ENCODE measurements at places on chromosomes 1 and 21.
A peak's percentile ranks its signal among the peaks of the same experiment; 100 is the strongest.

DNA sequence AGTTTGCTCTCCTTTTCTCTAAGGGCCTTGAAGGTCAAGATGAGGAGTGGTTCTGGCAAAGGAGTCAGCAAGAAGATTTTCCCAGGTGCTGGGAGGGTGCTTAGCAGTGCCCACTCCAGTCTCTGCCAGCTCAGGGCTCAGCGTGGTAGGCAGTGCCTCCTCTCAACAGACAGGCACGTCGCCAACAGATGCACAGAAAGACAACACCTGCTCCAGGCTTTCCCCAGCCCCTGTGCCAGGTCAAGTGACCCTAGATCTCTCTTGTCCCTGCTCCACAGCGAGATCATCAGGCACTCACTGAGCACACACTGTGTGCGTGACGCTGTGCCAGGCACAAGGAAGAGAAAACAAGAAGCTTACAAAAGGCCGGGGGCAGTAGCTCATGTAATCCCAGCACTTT is 86.0 kb downstream of the CASZ1 start:
- H3K4me3 ChIP-seq = no peak overlapping the region
- H3K27ac ChIP-seq = no peak overlapping the region
- H3K27me3 ChIP-seq = no peaks in the 10 kb centered on the region
- H3K36me3 ChIP-seq = no peaks in the 10 kb centered on the region

- no peaks in the 10 kb centered on the region for H3K36me3 ChIP-seq
- no peak overlapping the region for H3K4me3 ChIP-seq
- DNase-seq = no peak
- no peaks in the 10 kb centered on the region for H3K27me3 ChIP-seq
Observed at GRCh38 chr1:914891-915280, 8.8 kb upstream of the SAMD11 start.

DNA sequence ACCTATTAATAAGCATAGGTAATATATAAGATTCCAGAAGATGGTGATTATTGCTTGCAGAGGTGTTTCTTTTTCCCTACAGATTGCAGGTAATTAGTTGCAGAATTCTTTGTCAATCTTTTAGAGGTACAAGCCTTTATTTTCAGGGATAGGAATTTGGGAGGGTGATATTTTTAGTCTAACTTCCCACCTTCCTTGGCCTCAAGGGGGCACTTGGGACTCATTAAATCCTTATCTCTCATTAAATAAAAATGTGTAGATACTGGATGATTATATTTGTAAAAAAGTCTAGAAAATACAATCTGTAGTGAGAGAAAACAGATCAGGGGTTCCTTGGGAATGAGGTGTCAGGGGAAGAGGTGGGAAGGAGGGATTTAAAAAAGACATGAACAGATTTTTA is 179.2 kb downstream of the PATJ start:
- no peaks in the 10 kb centered on the region for H3K36me3 ChIP-seq
- H3K4me1 ChIP-seq = no peaks in the 10 kb centered on the region
- no peaks in the 10 kb centered on the region for H3K27me3 ChIP-seq
- H3K27ac ChIP-seq = no peak overlapping the region

- no peak for DNase-seq
- H3K27me3 ChIP-seq = no peaks in the 10 kb centered on the region
- H3K27ac ChIP-seq = no peak overlapping the region
- H3K4me3 ChIP-seq = no peak overlapping the region
- H3K36me3 ChIP-seq = peaks cover 45% of the 10 kb centered on the region
Observed at GRCh38 chr1:28565040-28565439, 12.2 kb downstream of the TRNAU1AP start.

- DNase-seq = no peak
- peak overlapping the region; percentile 60 for H3K27ac ChIP-seq
- H3K4me3 ChIP-seq = no peak overlapping the region
- H3K27me3 ChIP-seq = no peaks in the 10 kb centered on the region
- H3K36me3 ChIP-seq = no peaks in the 10 kb centered on the region
- peaks cover 23% of the 10 kb centered on the region for H3K4me1 ChIP-seq
Observed at GRCh38 chr1:115426956-115427355, 88.9 kb upstream of the NGF start.

- H3K27ac ChIP-seq = no peak overlapping the region
- no peaks in the 10 kb centered on the region for H3K4me1 ChIP-seq
- no peaks in the 10 kb centered on the region for H3K27me3 ChIP-seq
- H3K36me3 ChIP-seq = no peaks in the 10 kb centered on the region
Observed at GRCh38 chr1:194731025-194731424, 1544.6 kb upstream of the B3GALT2 start.

- no peaks in the 10 kb centered on the region for H3K27me3 ChIP-seq
- H3K4me3 ChIP-seq = no peak overlapping the region
- no peak overlapping the region for H3K27ac ChIP-seq
- H3K36me3 ChIP-seq = no peaks in the 10 kb centered on the region
- no peaks in the 10 kb centered on the region for H3K4me1 ChIP-seq
Observed at GRCh38 chr1:213852107-213852506, 135.7 kb upstream of the PROX1 start.

DNA sequence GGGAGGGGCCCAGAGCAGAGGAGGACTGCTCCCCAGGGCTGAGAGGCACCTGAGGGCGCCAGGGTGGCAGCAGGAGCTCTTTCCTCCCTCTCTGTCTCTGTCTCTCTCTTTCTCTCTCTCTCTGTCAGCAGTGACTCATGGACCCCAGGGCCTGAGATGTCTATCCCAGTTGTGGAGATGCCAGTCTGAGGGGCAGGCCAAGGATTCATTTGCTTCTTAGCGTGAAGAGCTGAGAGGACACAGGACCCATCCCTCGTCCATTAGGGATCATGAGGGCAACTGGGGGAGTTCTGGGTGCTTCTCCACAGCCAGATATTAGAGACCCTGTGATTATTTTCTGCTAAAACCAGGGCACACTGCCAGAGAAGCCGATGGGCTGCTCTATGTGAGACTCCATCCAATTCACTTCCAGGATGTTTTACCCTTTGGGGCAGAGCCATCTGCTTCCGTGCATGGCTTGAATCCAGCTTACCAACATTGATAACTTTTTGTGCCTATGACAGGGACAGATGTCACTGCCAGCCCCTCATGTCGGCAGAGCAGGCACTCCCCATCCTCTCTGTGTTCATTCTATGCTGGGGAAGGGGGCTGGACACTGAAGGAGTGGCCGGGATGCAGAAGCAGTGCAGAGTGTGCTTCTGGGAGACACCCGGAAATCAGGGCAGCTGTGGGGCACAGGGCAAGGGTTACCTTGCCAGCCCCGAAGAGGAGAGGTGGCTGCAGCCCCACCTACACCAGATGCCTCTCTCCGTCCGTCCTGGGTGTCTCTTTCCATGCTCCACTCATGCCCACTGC is 4.1 kb upstream of the PCBP3 start:
- H3K4me3 ChIP-seq = no peak overlapping the region
- peak overlapping the region; percentile 82 for H3K27ac ChIP-seq
- peaks cover 14% of the 10 kb centered on the region for H3K4me1 ChIP-seq
- no peaks in the 10 kb centered on the region for H3K36me3 ChIP-seq
- no peaks in the 10 kb centered on the region for H3K27me3 ChIP-seq

DNA sequence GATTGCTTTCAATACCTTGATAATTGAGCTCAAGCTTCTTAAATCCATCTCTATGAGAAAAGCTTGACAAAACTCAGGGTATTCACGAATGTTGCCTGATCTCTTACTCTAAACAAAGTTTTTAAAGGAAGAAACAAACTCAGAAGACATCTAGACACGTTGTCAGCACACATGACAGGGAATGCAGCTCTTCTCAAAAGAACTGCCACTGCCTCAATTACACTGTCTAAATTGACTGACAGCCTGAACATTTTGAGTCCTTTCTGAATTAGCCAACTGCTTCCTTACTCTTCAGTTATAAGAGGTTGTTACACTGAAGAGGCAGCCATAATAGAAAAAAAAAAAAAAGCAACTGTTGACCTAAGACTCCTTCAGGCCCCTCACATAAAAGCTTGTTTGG is 1646.7 kb upstream of the B3GALT2 start:
- no peaks in the 10 kb centered on the region for H3K27me3 ChIP-seq
- no peaks in the 10 kb centered on the region for H3K36me3 ChIP-seq
- H3K27ac ChIP-seq = no peak overlapping the region

DNA sequence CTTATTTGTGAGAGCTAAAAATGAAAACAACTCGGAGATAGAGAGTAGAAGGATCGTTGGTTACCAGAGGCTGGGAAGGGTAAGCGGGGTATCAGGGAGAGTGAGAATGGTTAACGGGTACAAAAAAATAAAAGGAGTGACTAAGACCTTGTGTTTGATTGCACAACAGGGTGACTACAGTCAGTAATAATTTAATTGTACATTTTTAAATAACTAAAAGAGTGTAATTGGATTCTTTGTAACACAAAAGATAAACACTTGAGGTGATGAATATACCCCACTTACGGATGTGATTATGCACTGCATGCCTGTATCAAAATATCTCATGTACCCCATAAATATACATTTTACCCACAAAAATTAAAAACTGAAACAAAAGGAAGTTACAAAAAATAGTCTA is 29.4 kb downstream of the FOXJ3 start:
- no peaks in the 10 kb centered on the region for H3K4me1 ChIP-seq
- peaks cover 7% of the 10 kb centered on the region for H3K36me3 ChIP-seq
- H3K27ac ChIP-seq = no peak overlapping the region
- no peak overlapping the region for H3K4me3 ChIP-seq
- DNase-seq = no peak
- no peaks in the 10 kb centered on the region for H3K27me3 ChIP-seq

GRCh38 chr1:83799594-83799993 is 199.3 kb downstream of the TTLL7 start:
- no peaks in the 10 kb centered on the region for H3K36me3 ChIP-seq
- no peak for DNase-seq
- H3K27ac ChIP-seq = no peak overlapping the region
- no peaks in the 10 kb centered on the region for H3K27me3 ChIP-seq
- H3K4me1 ChIP-seq = no peaks in the 10 kb centered on the region
- no peak overlapping the region for H3K4me3 ChIP-seq

DNA sequence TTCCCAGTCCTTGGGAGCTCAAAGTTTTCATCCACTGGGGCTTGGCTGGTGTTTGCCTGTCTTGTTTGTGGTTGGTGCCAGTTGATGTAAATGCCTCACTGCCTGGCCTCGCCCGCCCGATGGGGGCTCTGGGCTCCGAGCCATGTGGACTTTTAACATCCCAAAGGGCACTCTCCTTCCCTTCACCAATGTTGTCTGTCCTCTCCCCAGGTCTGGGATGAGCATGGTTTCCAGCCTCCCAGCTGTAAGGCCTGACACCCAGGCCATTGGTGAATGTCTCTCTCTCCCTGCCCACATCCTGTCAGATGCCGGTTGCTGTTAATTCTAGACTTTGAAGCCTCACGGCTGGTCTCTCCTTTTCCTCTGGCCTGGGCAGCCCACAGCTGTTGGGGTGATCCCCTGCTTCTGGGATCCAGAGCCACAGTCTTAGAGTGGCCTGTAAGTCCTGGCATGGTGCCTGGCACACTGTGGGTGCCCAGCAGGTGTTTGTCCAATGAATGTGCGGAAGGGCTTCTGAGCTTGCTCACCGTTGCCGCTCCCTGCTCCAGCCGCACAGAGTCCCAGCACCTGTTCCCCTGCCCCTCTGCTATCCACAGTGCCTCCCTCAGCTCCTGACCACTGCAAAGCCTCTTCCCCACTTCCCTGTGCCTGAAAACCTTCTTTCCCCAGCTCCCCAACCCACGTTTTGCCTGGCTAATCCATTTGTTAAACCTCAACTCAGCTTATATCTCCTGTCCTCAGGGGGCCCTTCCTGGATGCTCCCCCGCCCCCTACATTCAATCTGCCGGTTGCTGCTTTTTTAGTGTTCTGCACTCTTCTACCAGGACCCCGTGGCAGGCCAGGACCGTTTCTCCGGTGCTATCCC is 3.3 kb upstream of the C1orf174 start:
- DNase-seq = no peak
- H3K27me3 ChIP-seq = no peaks in the 10 kb centered on the region
- peaks cover 7% of the 10 kb centered on the region for H3K36me3 ChIP-seq
- H3K4me3 ChIP-seq = no peak overlapping the region
- H3K27ac ChIP-seq = no peak overlapping the region
- no peaks in the 10 kb centered on the region for H3K4me1 ChIP-seq

DNA sequence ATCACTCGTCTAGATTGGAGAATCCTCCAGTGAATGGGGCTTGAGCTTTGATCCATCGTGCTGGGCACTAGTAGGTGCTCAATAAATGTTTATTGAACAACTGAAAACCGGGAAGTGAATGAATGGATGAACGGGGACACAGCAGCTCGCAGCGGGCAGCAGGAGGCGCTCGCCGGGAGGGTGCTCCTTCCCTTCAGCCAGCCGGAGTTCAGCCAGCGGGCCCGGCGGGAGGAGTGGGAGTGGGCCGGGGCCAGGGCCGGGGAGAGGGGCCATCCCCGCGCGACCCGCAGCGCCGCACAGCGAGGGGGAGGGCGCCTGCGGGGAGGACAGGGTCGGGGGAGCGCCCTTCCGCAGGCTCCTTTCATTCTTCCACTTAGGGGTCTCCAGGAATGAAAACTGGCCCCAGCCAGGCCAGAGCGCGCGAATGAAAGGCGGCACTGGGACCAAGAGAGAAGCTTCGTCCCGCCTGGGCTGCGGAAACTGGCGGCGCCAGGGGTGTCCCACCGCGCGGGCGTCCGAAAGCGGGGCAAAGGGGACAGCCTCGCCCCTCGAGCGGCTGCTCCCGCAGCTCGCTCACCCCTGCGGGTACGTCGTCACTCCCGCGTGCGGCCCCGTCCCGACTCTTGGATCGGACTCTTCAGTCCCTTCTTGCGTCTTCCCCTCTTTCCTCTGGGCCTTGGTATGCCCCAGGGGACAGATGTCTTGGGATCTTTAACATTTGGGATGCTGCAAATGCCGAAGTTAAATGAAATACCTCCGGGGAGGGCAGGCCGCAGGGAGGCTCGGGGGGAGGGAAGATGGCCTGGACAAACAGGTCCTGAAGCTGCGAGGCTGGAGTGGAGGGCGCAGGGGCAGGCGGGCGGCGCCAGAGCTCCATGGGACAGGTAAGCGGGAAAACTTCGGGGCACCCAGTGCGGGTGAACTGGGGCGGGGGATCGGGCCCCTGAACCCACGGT is 3.6 kb upstream of the INAVA start:
- peak; percentile 88 for DNase-seq
- H3K27ac ChIP-seq = no peak overlapping the region
- H3K4me1 ChIP-seq = peaks cover 3% of the 10 kb centered on the region
- H3K27me3 ChIP-seq = no peaks in the 10 kb centered on the region
- H3K36me3 ChIP-seq = no peaks in the 10 kb centered on the region

DNA sequence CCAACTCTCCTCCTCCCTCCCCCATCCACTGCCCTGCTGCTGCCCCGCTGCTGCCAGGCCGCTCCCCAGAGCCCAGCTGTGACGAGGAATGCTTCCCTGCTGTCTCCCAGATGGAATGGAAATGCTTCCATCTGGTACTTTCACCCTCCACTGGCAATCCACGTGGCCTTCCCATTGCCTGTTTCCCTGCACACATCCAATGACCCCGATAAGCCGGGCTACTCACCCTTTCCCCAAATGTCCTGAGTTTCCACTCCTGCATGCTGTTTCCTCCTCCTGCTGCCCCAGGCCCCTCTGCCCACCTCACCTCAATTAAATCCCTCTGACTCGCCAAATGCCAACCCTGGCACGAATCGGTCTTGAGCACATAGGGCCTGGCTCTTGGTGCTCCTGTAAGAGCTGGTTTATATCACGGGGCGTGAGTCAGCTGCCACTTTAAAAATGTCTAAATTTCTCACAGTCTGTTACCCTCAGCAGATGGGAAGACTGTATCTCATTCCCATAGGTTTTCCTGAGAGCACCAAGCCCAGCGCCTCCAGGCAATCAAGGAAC is 36.4 kb downstream of the MRAP start:
- no peak overlapping the region for H3K27ac ChIP-seq
- H3K4me1 ChIP-seq = no peaks in the 10 kb centered on the region
- no peak overlapping the region for H3K4me3 ChIP-seq
- peaks cover 76% of the 10 kb centered on the region for H3K36me3 ChIP-seq
- no peak for DNase-seq

- no peaks in the 10 kb centered on the region for H3K36me3 ChIP-seq
- H3K27me3 ChIP-seq = no peaks in the 10 kb centered on the region
- no peak for DNase-seq
- no peak overlapping the region for H3K27ac ChIP-seq
- no peaks in the 10 kb centered on the region for H3K4me1 ChIP-seq
- H3K4me3 ChIP-seq = no peak overlapping the region
Observed at GRCh38 chr21:41483415-41483814, 24.5 kb downstream of the TMPRSS2 start.
